Activated CD4-positive, alpha-beta memory T cell treated with anti-CD3 and anti-CD28 coated beads, Interleukin-2, amount 10 ng/mL, durations not matched to agents 7 days and 5 days (primary cell): ENCODE measurements at places on chromosomes 13 and 19.

DNA sequence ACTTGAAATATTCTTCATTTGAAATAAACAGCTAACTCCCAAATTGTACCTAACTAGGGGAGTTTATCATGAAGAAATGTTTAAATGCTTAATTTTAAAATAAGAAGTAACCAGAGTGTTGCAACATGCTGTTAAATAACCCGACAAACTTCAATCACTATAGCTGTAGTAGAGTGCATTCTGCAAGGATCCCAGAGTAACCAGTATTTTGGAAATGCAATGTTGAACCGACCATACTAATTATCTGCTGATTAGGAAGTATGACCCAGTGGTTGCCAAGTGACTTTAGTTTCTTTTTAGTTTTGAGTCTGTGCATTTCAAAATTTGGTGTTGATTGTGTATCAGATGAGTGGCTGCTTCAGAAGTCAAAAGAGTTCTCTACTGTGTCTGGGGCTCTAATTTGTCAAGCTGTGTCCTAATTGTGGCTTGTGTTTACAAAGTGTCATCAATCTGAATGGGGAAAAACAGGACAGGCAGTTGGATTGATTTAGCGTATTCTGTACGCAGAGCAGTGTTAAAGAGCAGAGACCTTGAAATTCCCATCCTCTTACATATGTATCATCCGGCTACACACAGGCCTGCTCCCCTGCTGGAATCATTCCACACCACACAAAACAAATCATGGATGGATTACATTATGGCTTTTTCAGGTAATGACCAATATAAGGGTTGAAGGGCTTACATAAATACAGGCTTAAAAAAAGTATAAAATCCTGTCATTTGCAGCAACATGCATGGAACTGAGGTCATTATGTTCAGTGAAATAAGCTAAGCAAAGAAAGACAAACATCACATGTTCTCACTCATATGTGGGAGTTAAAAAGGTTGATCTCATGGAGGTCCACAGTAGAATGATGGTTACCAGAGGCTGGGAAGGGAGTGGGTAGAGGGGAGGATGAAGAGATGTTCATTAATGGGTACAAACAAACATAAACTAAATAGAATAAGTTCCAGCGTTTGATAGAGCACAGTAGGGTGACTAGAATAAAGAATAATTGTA is 351.5 kb downstream of the KLF12 start:
- DNase-seq = no peak

GRCh38 chr13:80030491-80030890 is 310.4 kb downstream of the SPRY2 start:
- DNase-seq = no peak

DNA sequence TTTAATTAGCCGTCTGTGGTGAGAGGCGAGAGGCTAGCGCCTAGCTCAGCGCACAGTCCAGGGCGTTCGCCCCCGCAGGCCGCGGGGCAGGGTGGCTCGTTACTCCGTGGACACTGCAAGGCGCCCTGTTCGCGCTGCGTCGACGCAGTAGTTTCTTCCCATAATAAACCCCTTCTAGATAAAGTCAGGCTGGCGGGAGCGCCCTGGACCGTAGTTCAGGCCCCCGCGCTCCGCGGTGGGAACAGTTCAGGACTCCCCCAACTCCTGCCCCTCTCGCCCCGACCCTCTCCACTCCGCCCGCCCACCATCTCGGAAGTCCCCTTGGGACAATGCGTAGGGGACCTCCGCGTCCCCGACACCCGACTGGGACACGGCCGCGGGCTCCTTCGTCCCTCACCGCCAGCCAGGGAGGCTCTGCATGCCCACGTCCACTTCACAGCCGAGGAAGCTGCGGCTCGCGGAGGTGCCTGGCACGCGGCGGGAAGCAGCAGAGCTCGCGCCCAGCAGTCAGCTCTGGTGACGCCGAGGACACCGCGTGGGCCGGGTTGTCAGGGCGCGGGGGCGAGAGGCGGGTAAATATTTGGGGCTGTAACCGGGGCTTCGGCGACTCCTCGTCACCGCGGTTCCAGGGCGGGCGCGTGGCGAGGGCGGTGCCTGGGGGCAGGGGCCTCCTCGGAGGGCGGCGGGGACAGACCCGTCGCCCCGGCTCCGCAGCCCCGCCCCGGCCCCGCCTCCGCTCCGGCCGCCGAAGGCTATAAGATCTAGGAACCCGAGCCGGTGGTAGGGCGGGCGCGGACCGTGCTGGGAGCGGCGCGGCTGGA is at the start of gene RGCC:
TSS of gene RGCC (plus strand) at position 783 of the 821 bp plus-strand sequence. CDS start 158 bp downstream, outside the sequence.
- peak; percentile 84 for DNase-seq

DNA sequence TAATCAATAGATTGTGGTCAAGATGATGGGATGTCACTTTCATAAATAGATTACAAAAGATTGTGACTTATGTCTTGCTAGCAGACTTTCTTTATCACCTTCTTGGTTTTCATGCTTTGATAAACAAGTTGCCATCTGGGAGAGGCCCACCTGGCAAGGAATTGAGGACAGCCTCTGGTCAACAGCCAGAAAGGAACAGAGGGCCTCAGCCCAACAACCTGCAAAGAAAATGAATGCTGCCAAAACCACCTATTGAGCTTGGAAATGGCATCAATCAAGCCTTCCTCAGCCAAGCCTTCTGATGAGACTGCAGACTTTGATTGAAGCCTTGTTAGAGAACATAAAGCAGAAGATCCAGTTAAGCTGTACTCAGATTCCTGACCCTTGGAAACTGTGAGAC is 288.6 kb downstream of the SPRY2 start:
- DNase-seq = no peak

DNA sequence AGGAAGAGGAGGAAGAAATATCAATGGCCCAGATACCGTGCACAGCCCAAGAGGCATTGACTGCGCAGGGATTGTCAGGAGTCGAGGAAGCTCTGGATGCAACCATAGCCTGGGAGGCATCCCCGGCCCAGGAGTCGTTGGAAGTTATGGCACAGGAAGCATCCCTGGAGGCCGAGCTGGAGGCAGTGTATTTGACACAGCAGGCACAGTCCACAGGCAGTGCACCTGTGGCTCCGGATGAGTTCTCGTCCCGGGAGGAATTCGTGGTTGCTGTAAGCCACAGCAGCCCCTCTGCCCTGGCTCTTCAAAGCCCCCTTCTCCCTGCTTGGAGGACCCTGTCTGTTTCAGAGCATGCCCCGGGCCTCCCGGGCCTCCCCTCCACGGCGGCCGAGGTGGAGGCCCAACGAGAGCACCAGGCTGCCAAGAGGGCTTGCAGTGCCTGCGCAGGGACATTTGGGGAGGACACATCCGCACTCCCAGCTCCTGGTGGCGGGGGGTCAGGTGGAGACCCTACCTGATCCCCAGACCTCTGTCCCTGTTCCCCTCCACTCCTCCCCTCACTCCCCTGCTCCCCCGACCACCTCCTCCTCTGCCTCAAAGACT is 36.0 kb downstream of the KEAP1 start:
- no peak for DNase-seq

DNA sequence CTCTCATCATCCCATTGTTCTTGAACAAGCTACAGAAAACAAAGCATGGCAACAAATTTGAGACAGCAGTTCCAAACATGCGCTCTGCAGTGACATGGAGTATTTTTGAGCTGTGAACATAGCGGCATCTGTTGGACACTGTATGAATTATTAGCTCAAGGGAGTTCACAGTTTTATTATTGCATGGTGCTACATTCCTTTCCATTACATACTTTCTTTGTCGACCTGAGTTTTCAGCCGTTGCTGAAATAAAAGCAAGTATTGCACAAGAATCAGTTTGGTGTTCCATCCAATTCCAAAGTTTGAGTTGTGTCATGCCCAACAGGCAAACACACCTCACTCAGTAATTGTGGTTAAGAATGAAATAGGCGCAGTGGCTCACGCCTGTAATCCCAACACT is 30.1 kb upstream of the METTL21C start:
- no peak for DNase-seq

DNA sequence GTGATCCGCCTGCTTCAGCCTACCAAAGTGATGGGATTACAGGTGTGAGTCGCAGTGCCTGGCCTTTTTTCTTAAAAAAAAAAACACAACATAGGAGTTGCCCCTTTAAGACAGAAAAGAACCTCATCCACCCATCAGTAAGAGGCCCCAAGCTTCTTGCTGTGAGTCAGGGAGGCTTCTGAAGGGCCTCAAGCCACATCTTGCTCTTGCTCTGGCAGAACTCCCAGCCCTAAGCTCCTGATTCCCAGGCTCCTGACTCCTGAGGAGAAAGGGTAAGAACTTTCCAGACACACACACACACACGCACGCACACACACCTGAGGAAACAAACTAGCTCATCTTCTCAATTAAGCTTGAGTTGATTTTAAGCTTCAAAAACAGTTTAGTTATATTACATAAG is 6.9 kb downstream of the ETFB start:
- no peak for DNase-seq

- no peak for DNase-seq
Measured at GRCh38 chr13:50357136-50357535, 341.9 kb downstream of the KCNRG start.

- DNase-seq = no peak
Measured at GRCh38 chr13:29569253-29570050, 26.0 kb downstream of the SLC7A1 start.

GRCh38 chr19:10091370-10091687 is 5.2 kb downstream of the SHFL start:
- DNase-seq = no peak

DNA sequence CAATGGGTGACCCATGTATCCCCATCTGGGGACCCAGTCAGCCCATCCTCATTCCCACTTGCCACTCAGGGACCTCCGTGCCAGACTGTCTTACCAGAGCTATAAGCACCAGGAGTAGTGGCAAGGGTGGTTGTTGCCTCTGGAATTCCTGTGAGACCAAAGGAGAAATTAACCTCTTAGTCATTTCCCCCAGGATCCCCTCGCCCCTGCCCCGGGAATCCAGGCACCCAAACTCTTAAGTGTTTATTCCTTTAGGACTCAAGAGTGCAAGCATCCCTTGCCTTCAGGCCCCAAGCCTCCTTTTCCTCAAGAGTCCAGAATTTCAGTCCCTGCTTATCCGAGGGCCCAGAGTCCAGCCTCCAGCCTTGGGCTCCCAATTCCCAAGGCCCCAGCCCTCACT is 9.2 kb downstream of the NTN5 start:
- DNase-seq = no peak

GRCh38 chr13:52896827-52897659 is 48.6 kb upstream of the PCDH8 start:
- DNase-seq = no peak

- no peak for DNase-seq
Measured at GRCh38 chr13:37353911-37354310, 244.7 kb downstream of the POSTN start.

- peak; percentile 58 for DNase-seq
Measured at GRCh38 chr19:2455851-2456570, 748 bp downstream of the LMNB2 start.

DNA sequence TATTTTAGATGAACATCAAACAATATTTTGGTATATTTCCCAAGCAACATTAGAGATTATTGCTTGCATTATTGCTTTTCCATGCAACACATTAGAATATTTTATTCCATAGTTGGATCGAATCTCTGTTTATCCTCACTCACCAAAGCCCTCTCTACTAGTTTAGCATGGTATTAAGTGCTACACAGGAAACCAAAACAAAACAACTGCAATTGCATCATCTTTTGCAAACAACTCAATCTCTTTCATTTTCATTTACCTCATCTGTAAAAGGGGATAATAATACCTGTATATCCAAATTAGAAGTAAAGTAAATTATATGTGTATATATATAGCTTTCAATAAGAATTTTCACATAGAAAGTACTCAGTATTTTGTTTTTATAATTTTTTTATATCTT is 147.8 kb upstream of the PCDH9 start:
- DNase-seq = no peak

DNA sequence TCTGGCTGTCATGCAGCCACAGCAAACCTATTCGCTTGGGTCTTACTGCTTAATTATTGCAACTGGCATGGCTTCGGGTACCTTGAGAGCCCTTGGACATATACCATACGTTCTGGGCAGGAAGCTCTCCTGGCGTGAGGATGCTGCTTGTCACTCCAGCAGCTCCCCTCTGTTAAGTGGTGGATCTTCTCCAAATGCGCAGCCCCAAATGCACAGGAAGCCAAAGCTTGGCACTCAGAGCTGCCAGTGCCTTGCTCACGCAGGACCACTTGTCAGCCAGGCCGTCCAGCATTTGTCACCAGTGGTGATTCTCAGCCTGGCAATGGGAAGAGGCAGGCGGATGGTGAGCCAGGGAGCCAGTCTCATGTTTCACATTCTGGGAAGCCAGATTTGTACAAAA is 158.6 kb downstream of the KATNAL1 start:
- no peak for DNase-seq

- DNase-seq = no peak
Measured at GRCh38 chr19:48568345-48568886, 16.4 kb downstream of the SULT2B1 start.

DNA sequence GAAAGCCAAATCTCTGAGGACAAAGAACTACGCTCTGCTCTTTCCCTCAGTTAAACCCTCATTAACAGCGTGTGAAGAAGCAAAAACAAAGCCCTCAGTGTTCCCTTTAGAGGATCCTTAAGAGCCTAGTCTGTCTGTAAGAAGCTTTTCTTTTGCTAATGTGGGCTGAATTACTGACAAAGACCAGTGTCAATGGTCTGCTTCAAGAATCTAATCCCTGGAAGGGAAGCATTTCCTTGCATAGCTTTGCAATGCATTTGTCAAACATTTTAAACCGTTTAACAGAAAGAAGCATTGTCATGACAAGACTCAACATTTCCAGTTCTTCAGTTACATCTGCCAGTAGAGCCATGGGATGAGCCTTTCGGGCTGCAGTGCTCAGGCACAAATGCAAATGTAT is 64.9 kb downstream of the EDNRB start:
- no peak for DNase-seq

GRCh38 chr19:15457701-15458484 is 6.5 kb downstream of the RASAL3 start:
- no peak for DNase-seq

GRCh38 chr13:51063909-51064308 is 47.2 kb downstream of the C13orf42 start:
- DNase-seq = no peak

DNA sequence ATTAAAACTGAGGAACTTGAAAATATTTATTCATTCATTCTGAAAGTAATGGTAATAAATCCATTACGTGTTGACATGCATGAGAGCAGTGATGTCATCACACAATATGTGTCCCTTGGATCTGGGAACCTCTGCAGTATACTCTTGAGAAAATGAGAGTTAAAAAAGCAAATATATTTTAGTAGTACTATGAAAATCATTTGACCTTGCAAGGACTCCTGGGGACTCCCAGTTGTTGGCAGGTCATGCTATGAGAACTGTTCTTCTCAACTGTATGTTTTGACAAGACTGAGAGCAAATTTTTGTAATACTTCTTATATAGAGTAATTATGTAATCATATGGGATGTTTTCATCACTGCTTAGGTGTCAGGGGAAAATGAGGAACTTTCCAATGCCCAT is 249.4 kb downstream of the PCCA start:
- DNase-seq = no peak

GRCh38 chr19:1555487-1556389 is 12.4 kb downstream of the MEX3D start:
- no peak for DNase-seq
